ENCODE measurements at places on chromosomes 16 and 17. TPM values are rescaled to one million over a fixed set of nuclear protein-coding genes. Genes with fewer than 3 reads are reported as not detected.

DNA sequence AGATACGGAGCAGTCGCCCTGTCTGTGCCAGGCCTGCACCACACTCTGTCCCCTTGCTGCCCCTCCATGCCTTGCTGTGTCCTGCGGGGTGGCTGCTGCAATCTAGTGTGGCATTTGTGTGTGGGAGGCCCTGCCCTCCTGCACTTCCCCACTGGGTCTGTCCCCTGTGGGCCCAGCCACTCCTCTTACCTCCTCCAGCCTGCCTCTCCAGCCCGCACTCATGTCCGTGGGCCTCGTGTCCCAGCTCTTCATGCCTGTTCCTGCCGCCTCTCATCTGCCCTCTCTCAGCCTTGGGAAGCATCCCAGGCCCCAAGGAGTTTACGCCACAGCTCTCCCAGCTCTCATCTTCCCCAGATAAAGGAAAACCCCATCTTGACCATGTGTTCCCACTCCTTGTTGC, 26.6 kb downstream of the CRAMP1 start:
- DNase-seq: no peak
- no peak overlapping the region for H3K4me3 ChIP-seq
- peaks cover 2% of the 10 kb centered on the region for H3K4me1 ChIP-seq

- peaks cover 4% of the 10 kb centered on the region for H3K4me1 ChIP-seq
- no peak overlapping the region for H3K4me3 ChIP-seq
- no peaks in the 10 kb centered on the region for H3K27me3 ChIP-seq
- no peaks in the 10 kb centered on the region for H3K36me3 ChIP-seq
- no peak overlapping the region for H3K27ac ChIP-seq
- no peak for DNase-seq
Measured at GRCh38 chr16:31466381-31466841, 5.5 kb upstream of the TGFB1I1 start.

- no peaks in the 10 kb centered on the region for H3K36me3 ChIP-seq
- H3K4me3 ChIP-seq: no peak overlapping the region
- DNase-seq: no peak
- no peak overlapping the region for H3K27ac ChIP-seq
Measured at GRCh38 chr17:66472123-66472522, 169.7 kb downstream of the PRKCA start.

- H3K27ac ChIP-seq: no peak overlapping the region
- H3K4me1 ChIP-seq: no peaks in the 10 kb centered on the region
- H3K27me3 ChIP-seq: no peaks in the 10 kb centered on the region
- H3K36me3 ChIP-seq: no peaks in the 10 kb centered on the region
- H3K4me3 ChIP-seq: no peak overlapping the region
Measured at GRCh38 chr17:41178843-41179616, 1.0 kb upstream of the KRTAP4-2 start.

- H3K4me3 ChIP-seq: no peak overlapping the region
- no peak for DNase-seq
- no peaks in the 10 kb centered on the region for H3K36me3 ChIP-seq
- H3K27ac ChIP-seq: no peak overlapping the region
- H3K27me3 ChIP-seq: no peaks in the 10 kb centered on the region
Measured at GRCh38 chr17:43952724-43953666, 745 bp downstream of the PYY start.

Gene CRISPLD2
- 333 TPM for total RNA-seq

Measured in ovary (tissue), 10 donors.